Brain (organoid and tissue), 16 donors: ENCODE measurements at places on chromosomes 2 and 18. TPM values are rescaled to one million over a fixed set of nuclear protein-coding genes. Genes with fewer than 3 reads are reported as not detected.
A peak's percentile ranks its signal among the peaks of the same experiment; 100 is the strongest.

The DQX1 gene
- not detected for polyA plus RNA-seq

The SGO2 gene
- 1.1 TPM for polyA plus RNA-seq

DNA sequence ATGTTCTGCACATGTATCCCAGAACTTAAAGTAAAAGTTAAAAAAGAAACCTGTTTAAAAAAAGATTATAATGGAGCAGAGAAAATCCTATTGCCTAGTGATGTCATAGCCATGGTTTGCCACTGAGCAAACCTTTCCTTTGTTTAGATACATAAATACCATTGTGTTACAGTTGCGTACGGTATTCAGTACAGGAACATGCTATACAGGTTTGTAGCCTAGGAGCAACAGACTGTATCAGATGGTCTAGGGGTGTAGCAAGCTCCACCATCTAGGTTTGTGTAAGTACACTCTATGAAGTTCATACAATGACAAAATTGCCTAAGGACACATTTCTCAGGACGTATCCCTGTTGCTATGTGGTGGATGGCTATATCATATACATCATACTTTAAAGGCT, 13.0 kb downstream of the ICA1L start:
- no peak for DNase-seq

DNA sequence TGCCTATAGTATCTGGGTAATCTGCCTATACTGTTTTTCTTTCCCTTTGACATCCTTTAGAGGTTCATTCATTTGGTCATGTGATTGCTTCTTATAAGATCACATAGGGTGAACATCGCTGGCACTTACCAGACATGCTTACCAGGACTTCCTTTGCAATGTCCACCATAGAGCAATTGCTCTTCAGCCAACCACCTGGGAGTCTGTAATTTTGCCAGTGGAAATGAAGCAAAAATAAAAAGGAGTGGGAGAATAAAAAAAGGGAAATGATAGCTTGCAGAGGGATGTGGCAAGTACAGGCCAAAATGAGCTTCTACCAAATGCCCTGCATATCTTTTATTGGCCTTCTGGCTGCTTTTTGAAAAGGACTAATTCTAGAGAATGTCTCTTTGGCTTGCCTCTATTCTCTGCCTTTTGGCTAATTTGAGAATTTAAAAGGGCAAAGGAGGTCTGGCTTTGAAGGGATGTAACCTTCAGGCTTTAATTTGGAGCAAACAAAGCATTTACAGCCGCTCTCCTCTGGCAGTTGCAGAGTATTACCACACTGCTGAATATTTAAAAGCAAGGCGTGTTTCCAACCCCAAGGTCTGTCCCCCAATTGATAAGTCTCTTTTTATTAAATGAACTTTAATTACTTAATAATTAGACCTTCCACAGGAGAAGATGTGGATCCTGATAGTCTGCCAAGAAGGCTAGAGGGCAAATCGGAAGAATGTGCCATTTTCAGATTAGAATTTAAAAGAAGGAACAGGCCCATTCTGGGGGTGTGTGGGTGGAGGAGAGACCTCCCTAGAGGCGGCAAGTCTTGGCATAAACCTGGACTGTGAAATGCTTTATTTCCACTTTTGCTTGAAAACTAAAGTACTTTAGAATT, 557.9 kb downstream of the DCC start:
- DNase-seq, result peak; percentile 36

- no peak for DNase-seq
These were observed 87.5 kb downstream of the SOCS6 start for GRCh38 chr18:70376137-70376913.

DNA sequence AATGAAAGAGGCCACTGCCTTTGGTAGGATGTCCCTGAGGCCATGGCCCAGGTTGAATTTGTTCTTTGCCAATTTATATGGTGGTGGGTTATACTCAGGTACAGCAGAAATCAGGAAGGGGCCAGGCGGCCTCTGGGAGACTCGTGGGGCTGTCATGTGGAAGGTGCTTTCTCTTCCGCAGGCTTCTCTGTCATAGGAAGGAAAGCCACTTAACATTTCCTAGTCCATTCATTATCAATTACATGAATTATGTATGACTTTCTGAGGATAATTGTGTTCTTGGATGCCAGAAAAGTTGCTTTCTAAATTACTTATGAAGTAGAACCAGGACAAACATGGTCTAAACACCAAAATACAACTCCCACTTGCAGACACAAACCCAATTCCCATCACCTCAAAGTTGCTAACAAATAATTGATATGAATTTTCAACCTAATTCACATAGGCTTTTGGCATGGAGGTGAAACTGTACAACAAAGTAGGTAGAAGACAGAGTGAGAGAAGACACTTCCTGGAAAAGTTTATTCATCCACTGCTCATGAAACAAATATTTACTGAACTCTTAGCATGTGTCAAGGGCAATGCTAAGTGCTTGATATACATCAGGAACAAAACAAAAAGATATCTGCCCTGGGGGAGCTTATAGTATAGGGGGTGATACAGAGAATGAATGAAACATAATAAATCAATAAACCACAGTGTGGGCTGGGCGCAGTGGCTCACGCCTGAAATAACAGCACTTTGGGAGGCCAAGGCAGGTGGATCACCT, 50.5 kb upstream of the CHMP1B start:
- DNase-seq, result no peak

GRCh38 chr18:74139888-74140287, 7.7 kb downstream of the FBXO15 start:
- DNase-seq, result no peak

The FBXO48 gene
- polyA plus RNA-seq, result 0.64 TPM

DNA sequence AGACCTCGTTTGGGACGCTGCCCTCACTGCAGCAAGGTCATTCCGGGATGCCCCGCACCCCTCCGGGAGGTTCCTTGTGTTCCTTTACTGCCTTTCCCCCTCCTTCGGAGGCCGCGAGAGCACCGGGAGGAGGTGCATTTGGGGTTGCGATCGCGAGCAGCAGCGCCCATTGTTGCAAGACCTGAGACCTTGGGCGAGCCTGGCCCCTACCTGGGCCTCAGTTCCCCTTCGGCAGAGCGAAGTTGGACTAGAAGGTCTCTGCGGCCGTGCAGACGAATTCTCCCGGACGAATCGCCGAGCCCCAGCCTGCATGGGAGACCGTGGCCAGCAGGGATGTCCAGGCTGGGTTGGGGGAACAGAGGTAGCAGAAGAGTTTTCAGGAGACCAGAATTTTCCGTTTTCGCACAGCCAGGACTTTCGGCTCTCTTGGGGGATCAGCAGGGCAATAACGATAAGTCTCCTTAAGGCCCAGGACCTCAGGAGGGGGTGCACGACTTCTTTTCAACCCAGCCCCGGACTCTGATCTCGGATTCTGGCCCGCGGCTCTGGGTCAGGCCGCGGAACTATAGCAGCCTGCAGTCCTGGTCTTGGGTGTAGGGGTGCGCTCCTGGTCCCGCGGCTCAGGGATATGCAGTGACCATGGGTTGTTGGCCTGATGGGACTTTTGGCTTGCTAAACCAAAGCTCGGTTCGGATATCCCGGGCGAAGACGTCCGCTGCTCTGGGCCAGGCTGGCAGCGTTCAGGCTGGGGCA, 2.8 kb downstream of the GDF7 start:
- DNase-seq, result no peak

- DNase-seq, result no peak
These were observed 304.4 kb upstream of the SLC39A10 start for GRCh38 chr2:195352581-195352980.

The DNAJB2 gene
- 152 TPM for polyA plus RNA-seq

DNA sequence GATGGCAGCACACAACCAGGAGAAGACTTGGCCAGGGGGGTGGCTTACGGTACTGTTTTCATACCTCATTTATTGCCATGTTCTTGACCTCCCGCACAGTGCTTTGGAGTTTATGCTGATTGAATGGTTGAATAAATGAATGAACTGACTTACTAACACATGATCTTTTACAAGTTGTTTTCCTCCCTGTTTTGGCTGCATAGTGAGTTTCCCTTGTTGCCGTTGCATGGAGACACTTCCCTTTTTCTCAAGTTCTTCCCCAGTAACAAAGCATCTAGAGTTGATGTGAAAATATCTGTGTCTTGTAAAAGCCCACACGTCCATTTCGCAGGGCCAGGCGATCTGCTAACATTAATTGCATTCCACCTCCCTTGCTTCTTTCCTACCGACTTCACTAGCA, 35.7 kb upstream of the RAB1A start:
- DNase-seq, result no peak
